ENCODE measurements at places on chromosomes 6 and 20.
A peak's percentile ranks its signal among the peaks of the same experiment; 100 is the strongest.

DNA sequence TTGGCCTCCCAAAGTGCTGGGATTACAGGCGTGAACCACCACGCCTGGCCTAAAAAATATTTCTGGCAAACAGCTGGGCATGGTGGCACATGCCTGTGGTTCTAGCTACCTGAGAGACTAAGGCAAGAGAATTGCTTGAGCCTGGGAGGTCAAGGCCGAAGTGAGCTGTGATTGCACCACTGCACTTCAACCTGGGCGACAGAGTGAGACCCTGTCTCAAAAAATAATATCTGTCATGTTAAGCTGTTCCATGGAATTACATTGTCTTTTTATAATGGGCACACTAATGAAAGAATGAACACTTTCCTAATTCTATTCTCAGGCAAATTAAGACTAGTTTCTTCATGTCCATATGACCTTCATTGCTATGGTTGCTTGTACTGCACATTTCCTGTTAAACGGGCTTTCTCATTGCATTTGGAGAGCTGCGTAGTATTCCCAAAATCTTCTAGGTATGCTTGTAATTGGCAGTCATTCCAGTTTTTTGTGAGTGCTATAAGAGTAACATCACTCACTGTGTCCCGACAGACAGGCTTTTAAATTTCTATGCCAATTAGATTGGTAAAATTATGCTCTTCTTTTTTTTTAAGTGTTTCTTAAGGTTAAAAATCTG, 12.1 kb downstream of the AMD1 start:
- no peak for DNase-seq

- no peak for DNase-seq
Observed at GRCh38 chr6:95599706-95600105, 22.4 kb downstream of the MANEA start.

GRCh38 chr6:3683331-3683730, 68.2 kb downstream of the PXDC1 start:
- DNase-seq = no peak

- no peak for DNase-seq
Observed at GRCh38 chr6:101760843-101761621, 367.5 kb downstream of the GRIK2 start.

DNA sequence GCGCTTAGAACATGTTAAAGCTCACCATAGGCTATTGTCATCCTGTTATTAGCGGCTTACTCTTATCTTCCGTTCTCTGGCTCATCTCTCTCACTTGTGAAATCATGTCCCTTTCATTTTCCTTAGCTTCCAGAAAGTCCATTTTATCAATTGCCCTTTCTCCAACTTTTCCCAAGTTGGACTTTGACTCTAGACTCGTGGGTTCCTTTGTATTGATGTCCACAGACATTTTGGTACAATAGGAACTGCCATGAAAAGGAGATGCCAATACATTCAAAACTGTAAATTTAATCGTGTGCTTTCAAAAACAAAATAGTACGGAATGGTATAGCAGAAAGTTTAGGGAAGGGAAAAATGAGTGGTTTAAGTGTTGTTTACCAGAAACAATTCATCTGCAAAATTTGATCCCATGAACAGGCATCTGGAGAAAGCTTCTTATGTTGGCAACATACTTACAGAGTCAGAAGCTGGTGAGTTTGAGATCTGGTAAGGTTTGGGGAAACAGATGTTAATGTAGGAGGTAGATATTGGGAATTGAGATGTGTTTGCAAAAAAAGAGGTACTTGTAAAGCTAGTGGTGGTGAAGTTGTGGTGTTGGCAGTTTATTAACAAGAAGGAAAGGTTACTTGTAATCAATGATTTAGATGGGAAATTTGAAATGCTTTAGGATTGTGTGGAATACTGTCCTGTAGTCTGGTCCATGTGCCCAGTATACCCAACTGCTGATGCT, 10.2 kb upstream of the HIVEP1 start:
- no peak for DNase-seq

- no peak for DNase-seq
Observed at GRCh38 chr20:32463642-32464400, 105.7 kb downstream of the ASXL1 start.

DNA sequence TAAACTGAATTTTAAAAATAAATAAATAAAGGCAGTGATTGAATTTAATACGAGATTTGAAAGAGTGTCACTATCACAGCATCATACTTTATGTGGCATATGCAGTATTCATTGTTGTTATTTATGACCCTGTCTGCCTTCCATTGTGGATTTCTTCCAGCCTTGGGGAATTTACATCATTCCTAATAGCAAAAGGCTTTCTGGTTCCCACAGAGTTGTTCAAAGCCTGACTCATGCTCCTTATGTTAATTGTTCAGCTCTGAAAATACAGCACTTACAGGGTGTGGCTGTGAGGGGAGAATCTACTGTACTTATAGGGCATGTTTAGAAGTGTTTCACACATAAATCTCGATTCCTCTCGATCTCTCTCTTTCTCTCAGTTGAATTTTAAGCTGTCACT, 54.4 kb downstream of the JAG1 start:
- no peak for DNase-seq

DNA sequence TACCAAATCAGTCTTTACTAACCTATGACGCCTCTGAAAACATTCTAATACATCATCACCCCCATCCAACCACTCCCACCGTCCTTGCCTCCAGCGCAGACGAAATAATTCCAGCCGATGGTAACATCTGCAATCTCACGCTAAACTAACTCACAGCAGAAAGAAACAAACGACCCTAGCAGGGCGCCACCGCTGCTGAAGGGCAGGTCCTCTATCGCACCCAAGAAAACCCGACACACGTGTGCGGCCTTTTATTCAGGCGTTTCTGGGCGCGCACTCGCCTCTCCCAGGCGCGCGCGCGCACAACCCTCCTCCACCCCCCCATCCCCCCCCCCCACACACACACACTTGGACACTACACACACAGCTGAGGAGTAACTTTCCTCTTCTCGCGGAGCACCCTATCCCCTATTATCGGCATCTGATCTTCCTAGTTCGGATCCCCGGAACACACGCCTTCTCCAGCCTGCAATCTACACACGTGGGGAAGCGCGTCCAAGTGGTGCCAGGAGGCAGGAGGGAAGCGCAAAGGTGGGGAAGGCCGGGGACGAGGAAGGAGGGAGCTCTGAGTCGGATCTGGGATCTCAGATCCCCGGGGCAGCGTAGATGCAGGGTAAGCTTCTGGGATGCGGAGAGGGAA, 1.4 kb downstream of the GFOD1 start:
- peak; percentile 23 for DNase-seq

DNA sequence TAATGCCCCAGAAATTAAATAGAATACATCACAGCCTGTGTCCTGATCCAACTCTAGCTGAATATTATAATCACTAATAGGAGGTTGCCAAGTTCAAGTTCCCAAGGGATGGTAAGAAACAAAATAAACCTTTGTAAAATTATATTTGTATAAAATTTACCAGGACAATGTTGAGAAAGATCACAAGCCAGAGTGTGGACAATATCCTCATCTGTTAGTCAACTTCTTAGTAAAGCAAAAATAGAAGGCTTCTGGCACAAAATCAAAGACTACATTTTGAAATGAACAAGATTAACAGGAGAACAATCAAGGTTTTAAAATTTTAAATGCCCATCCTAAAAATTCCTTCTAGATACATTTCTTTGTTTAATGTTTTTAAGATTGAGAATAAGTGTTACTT, 290.4 kb upstream of the HSF2 start:
- no peak for DNase-seq

DNA sequence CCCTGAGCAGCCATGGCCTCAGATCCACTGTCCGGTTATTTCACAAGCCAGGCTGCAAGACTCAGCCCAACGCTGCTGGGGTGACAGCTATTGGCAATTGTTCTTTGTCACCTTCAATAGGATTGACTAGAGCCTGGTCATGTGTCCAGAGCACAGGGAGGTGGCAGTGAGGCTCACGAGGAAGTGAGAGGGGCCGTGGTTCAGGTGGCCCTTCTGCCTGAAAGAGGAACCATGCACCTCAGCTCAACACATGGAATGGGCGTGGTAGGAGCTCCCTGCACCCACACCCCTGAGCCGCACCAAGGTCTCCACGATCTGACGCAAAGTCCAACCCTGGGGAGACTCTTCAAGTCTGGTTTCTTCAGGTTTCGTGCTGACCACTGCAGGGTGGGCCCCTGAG, 184.8 kb upstream of the CDH4 start:
- DNase-seq = no peak

DNA sequence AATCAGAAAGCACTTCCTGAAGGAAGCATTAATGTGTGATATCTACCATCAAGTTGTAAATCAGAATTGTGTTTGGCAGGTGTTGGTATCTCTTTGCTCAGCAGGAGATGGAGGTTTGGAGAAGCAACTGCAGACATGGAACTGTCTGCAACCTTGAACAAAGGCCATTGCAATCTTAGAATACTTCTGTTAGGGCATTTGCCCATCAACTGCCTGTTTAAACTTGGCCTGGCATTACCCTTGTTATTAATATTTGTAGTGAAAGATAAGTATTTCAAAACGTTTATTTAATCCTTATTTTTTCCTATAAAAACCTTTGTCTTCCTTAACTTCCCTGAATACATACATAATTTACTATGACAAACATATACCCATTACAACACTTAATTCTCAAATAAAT, 14.1 kb downstream of the GSTA5 start:
- DNase-seq = no peak

- DNase-seq = no peak
Observed at GRCh38 chr6:52255434-52255833, 11.1 kb upstream of the IL17F start.

GRCh38 chr6:168890306-168890980, 363.2 kb downstream of the THBS2 start:
- DNase-seq = no peak

DNA sequence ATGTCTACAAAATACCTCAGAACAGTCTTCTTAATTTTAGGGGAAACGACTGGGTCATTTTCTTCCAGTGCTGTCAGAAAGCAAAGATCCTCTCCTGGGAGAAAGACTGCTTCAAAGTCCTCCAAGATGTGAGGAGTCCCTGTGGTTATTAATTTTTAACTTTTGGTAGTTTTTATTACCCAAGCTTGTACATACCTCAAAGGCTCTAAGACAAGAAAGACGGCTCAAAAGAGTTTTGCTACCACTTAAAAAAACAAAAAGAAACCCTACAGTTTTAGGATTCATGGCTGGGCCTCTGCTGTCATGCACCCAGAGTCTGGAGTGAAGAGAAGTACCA, 56.1 kb upstream of the APCDD1L start:
- no peak for DNase-seq

- no peak for DNase-seq
Observed at GRCh38 chr6:107712237-107712664, 111.9 kb downstream of the SCML4 start.

DNA sequence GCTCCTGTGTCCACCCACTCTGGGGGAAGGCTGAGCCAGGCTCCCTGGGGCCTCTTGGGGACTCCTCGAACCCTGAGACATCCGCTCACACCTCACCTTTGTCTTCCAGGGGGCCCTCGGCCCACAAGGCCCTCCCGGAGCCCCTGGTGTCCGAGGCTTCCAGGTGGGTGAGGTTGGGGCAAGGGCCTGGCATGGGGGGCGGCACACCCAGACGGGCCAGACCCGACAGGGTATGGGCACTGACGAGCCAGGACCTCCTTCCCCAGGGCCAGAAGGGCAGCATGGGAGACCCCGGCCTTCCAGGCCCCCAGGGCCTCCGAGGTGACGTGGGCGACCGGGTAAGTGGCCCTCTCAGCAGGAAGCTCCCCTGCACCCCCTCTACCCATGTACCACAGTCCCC, 13.4 kb downstream of the COL9A3 start:
- no peak for DNase-seq

DNA sequence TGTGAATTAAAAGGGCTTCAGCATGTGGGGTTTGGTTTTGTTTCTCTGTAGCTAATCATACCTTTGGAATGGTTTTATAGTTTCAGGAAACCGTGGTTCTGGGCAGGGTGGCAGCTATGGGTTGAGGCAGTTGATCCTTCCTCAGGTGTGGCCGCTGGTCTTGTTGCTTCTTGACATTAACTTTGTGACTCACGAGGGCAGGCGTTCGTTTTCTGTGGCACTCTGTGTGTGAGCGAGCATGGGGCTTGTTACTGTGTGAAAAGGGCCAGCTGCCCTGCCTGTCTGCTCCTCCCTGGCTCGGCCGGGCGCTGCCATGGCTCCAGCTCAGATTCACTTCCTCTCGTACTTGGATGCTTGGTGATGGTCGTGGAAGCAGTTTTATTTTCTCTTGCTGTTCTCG, 16.2 kb downstream of the DNAJC5 start:
- DNase-seq = no peak

GRCh38 chr20:20664795-20665589, 47.5 kb downstream of the RALGAPA2 start:
- DNase-seq = peak; percentile 15

DNA sequence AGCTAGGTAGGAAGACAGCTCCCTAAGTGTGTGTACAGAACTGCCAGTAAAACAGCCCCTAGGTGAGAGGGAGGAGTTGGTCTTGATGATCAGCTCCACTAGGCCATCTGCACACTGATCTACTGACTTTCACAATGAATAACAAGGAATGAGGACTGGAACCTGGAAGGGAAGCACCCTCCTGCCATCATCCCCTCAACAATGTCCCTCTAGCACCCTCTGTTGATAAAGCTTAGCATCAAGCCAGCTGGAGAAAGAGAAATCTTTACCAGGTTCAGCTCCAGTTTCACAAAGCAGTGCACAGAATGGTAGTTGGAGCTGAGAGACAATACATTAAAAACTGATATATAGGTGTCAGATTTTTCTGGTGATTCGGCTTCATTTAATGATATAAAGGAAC, 57.2 kb upstream of the IRAK1BP1 start:
- peak; percentile 19 for DNase-seq

GRCh38 chr6:16933961-16934360, 167.9 kb upstream of the STMND1 start:
- no peak for DNase-seq

DNA sequence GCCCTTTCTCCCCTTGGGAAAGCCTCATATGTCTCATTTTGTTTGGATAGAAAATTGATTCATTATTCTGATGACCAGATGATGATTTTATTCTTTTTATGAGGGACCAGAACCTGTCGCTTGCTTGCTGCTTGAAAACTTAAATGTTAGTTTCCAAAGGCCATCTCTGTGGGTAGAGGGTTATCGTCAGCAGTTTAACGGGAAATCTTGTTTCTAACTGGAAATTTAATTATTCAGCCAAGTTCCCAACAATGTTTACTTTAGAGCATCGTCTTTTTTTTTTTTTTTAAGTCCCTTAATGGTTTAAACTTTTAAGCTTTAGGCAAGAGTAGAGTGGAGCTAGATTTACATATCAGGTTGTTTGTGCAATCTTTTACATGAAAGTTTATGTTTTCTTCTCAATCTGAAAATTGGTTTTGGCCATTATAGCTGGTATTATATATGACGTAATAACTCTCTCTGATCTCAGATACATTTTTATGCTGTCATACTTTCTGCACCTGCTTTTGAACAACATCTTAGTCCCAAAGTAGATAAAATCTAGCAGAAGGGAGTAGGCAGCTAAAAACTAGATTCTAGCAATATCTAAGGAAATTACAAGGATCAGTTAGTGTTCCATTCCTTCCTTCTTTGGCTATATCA, 93.9 kb downstream of the FOXO3 start:
- DNase-seq = no peak

- DNase-seq = no peak
Observed at GRCh38 chr6:147834084-147834776, 325.7 kb downstream of the SAMD5 start.

- no peak for DNase-seq
Observed at GRCh38 chr6:148479497-148479896, 136.9 kb downstream of the SASH1 start.
